ENCODE measurements at places on chromosomes 3 and 15.

DNA sequence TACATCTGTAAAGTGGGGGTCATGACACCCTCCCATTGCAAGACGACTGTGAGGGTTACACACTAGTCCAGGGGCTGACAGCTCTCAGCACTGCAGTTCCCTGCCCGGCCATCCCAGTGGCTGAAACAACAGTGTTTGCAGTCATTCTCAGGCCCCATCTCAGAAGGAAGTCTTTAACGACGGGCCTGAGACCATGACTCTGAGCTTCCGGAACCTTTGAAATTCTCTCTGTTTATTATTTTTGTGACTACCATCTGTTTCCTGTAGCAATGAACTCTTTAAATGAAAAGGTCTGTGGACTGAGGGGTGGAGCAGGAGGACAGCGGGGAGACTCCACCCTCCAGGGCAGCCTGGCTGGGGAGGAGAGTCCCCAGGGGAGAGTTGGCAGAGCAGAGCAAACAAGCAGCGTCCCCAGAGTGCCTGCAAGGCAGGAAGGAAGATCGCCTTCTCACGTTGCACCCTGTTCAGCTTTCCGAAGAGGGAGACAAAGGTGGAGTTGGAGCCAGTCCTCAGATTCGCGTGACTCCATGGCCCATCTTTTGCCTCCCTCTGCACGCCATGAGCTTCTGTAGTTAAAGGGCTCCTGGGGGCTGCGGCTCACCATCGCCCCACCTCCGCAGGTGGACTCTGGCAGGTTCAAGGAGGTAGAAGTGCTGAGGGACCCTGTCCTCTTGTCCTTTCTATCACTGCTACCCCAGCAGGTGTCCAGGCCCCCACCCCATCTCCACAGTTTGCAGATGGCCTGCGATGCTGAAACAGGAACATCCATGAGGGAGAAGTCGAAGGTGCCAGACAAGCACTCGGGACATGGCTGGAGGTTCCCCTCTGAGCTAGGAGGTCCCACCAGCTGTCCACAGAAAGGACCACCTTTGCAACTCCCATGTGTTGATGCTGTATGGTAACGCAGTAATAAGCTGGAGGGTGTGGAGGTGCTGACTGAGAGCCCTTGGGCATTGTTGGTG lies 525.8 kb upstream of the PROK2 start:
- DNase-seq = no peak

DNA sequence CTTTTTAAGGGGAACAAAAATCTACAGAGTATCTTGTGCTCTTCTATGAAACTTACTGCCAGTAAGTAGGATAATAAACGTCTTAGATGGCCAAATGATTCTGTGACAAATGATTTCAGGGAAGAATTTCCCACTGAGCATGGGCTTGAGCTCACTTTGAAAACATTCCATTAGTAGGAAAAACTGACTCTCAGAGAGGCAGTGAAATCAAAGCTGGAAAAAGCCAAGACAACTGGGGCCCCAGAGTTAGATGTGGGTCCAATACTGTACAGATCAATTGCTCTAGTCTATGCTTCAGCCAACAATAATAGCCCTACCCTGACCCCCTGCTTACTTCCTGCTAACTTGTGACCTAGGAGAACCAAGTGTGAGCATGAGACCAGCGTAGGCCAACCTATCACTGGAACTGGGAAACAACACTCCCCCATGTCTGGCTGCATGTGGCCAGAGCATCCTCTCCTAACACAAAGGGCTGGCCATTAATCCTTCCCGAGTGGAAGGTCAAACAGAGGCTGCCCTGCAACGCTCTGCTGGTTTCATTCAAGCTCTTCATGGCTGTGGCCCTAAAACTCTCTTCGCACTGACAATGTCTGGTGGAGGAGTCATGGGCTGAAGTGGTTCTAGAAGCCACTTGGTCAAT lies 68.8 kb downstream of the FOXB1 start:
- no peak for DNase-seq

DNA sequence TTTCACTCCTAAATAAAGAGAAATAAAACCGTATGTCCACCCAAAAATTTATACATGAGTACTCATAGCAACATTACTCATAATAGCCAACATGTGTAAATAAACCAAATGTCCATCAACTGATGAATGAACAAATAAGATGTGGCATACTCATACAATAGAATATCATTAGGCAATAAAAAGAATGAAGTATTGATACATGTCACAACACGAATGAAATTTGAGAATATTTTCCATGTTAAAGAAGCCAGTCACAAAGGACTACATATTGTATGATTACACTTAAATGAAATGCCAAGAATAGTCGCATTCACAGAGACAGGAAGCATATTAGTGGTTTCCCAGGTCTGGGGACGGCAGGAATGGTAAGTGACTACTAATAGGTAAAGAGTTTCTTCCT lies 869.2 kb downstream of the IGSF11 start:
- no peak for DNase-seq

DNA sequence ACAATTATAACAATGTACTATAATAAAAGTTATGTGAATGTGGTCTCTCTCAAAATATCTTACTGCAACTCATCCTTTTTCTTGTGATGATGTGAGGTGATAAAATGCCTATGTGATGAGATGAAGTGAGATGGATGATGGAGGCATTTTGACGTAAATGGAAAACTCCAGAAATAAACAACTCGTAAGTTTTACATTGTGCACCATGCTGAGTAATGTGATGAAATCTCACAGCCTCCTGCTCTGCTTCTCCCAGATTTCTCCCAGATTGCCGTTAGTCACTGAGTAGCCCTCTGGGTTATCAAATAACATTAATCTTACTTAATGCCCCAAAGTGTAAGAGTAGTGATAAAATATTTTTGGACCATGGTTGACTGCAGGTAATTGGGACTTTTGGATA lies 64.8 kb upstream of the SLCO2A1 start:
- DNase-seq = no peak

DNA sequence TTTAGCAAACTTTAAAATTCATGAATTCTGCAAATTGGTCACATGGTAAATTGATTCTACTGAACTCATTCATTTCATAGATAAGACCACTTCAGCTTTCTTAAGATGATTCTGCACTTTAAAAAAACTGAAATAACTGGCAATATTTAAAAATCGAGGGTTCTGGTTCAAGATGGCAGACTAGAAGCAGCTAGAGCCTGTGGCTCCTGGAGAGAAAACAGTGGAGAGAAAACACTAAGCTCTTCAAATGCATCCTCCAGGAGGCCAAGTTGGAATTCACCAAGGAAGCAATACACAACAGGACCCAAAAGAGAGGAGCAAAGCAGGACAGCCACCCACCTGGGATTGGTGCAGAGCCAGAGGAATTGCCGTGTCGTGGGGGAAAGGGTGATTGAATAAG lies 132.1 kb downstream of the SPATA16 start:
- DNase-seq = no peak

DNA sequence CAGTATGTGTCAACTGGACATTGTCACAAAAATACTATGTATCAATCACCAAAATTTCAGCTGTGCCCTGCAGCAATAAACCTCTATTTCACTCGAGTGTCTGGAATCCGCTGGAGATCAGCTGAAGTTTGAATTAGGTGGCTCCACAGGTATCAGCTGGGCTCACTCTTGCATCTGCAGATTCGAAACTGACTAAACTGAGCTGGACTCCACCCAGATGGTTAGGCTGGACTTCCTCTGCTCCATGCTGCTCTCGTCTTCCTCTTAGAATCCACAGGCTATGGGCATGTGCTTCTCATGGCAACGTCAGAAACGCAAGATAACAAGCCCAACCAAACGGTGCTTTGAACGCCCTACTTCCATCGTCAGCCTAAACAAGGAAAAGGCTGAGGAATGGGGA lies 565.3 kb upstream of the ROBO2 start:
- no peak for DNase-seq

DNA sequence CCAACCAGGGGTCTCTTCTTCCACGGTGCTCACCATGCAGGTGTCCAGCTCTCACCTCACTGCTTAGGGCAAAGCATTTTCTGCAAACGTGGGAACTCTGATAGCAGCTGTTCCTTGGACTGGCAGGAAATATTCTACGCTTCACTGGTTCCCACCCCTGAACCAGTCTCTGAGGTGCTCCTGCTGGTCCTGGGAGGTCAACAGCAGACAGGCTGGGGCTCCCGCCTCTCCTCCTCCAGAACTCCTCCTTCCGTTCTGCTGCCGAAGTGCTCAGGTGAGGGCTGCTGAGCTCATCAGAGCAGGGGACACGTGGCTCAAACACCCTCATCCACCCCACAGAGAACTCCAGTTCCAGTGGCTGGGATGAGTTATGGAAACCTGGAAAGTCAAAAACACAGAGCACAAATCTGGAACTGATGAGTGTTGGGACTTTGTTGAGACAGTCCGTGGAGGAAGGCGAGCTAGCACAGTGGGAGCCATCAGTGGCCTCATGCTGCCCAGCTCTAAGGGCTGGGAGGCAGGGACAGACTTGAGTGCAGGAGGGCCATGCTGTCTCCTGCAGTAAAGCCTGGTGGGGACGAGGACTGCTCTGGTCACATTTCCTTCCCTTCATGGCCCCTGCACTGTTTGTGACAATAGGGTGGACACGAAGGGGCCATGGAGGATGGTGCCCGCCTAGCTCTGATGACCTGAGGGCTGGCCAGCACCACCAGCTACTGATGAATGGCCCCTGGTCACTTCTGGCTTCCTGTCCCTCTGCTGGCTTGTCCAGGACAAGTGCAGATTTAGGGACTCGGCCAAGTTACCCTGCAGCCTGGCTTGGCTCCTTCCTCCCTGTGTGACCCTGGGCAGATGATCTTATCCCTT lies 137.8 kb downstream of the KLF13 start:
- DNase-seq = no peak

DNA sequence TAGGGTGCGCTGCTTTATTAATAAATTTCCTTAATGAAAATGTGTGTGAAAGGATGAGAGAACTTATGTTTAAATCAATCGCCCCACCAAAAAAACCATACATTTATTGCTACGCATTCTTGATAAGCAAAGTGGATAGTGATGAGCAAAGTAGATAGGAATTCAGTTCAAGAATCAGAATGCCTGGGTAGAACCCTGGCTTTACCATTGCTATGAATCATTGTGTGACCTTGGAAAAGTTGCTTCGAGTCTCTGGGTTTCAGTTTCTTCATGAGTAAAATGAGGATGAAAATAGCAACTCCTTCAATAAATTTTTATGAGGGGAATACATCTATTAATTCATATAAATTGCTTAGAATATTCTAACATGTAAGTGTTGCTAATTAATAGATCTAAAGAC lies 2.6 kb upstream of the ALCAM start:
- DNase-seq = no peak

GRCh38 chr3:71329817-71330216 lies 253.7 kb downstream of the FOXP1 start:
- no peak for DNase-seq

GRCh38 chr3:36075491-36075890 lies 304.8 kb upstream of the STAC start:
- no peak for DNase-seq

DNA sequence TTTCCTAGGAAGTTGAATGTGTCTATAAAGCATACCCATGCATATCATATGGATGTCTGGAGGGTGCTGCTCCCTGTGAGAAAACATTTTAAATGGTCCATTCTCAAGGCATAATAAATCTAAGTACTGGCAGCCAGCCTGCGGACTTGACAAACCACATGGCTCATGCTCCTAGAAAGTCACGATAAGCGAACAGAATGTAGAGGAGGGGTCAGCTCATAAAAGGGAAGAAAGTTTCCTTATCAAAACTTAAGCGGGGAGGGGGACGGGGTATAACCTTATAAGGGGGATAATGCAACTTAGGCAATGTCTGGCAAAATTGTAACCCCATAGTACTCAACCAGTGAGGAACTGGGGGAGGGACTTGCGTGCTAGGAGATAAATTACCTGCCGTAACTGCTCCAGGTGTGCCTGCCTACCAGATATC lies 159.8 kb upstream of the LMCD1 start:
- DNase-seq = no peak

DNA sequence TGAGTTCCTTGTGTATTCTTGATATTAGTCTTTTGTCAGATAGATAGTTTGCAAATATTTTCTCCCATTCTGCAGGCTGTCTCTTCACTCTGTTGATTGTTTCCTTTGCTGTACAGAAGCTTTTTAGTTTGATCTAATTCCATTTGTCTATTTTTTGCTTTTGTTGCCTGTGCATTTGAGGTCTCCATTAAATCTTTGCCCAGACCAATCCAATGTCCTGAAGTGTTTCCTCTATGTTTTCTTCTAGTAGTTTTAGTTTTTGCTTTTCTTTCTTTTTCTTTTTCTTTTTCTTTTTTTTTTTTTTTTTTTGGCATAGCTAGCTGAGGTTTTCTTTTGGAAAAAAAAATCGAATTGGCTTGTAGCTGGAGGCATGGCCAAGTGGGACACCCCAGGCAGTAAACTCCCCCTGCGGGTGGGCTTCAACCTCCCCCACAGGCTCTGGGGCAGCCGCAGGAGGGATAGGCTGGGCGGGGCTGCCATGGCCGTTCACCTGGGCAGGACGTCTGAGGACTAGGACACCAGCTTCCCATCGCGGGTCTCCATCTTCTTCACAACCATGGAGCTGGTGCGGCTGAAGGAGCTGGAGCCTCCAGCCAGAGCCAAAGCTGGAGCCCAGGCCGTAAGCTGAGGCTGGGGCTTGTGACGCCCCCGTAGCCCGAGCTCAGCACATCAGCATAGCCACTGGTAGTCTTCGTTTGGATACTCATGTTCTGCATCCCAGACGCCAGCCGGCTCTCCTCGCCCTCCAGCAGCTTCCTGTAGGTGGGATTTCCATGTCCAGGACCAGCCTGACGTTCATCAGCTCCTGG lies 16.2 kb upstream of the PSTPIP1 start:
- no peak for DNase-seq

DNA sequence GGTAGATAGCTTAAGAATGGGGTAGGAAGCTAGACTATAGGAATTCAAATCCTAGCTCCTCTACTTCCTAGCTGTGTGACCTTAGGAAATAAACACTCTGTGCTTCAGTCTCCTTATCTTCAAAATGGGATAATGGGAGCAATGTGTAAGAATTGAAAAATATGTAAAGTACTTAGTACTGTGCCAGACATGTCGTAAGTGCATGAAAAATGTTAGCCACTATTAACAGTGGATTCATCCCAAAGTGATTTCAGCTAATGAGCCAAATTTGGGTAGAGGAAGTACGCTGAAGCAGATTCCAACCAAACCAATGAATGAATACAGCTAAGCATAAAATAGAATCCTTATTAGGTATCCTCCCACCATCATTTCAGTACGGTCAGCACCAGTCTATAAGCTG lies 192.1 kb downstream of the RORA start:
- DNase-seq = no peak

DNA sequence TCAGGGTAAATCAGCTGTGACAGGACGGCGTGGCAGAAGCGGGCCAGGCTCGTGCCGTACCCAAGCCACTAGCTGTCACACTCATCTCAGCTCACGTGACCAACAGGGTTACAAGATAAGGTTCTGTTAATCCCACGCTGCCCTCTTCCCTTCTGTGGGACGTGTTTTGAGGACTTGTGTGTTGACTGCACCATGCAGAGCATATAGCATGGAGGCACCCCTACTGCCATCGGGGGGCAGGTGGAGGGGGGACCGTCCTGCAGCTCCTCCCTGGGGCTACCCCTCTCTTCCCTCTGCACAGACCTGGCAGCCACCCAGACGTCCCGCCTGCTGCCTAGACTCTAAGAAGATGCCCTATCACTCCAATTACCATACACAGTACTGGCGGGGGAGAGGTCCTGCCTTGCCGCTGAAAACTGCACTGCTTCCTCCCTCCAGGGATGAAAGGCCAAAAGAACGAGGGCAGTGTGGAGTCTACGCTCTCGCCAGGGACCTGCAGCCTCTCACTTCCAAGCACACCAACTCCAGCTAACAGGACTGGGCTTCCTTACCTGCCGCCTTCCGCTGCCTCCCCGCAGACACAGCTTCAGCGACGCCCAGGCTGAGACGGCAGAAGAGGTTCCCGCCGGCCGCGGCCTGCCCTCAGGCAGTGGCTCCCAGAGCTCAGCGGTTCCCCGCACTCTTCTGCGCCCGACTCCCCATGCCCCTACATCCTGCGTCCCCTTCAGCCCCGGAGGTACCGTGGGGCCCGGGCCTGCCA lies at the start of gene TNK2:
TSS of gene TNK2 (minus strand) at position 618 of the 760 bp plus-strand sequence. CDS start 19,963 bp downstream, outside the sequence.
- DNase-seq = no peak

Data from HuH-7 (cell line).